ENCODE measurements at places on chromosomes 11 and 22. TPM values are rescaled to one million over a fixed set of nuclear protein-coding genes. Genes with fewer than 3 reads are reported as not detected.

The MS4A4A gene
- 31.9 TPM for total RNA-seq

The SLC22A12 gene
- not detected for total RNA-seq

The PHETA2 gene
- 13.0 TPM for total RNA-seq

The SLC22A25 gene
- total RNA-seq, result not detected

GRCh38 chr22:32557925-32558324 lies 83.3 kb downstream of the FBXO7 start:
- no peak for DNase-seq

DNA sequence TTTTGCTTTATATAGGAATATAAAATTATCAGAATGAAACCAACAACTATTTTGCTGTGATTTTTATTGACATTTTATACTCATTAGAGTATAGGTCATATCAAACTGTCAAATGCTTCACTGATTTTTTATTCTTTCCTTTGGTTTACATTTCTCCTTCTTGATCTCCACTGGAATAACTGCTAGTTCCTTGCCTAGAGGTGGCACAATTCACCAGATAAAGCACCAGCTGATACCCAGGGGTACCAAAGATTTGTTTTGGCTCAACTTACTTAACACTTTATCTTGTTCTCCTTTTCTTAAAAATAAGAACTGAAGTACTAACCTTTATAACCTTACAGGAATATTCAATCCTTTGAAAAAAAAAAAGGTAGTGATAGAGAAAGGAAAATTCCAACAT lies 725.1 kb upstream of the CHORDC1 start:
- no peak for DNase-seq

GRCh38 chr22:44438481-44439131 lies 59.4 kb downstream of the RTL6 start:
- DNase-seq, result no peak
